ENCODE measurements at places on chromosomes 12 and 14. TPM values are rescaled to one million over a fixed set of nuclear protein-coding genes. Genes with fewer than 3 reads are reported as not detected.
A peak's percentile ranks its signal among the peaks of the same experiment; 100 is the strongest.

GRCh38 chr12:26519462-26519861 is 313.5 kb downstream of the ITPR2 start:
- no peak for DNase-seq

The SAV1 gene
- 29.9 TPM for total RNA-seq

The CIROP gene
- not detected for total RNA-seq

- no peak for DNase-seq
Measured at GRCh38 chr12:109987615-109988014, 8.6 kb downstream of the GIT2 start.

GRCh38 chr12:113230315-113231234 is 9.3 kb downstream of the TPCN1 start:
- DNase-seq: peak; percentile 24

DNA sequence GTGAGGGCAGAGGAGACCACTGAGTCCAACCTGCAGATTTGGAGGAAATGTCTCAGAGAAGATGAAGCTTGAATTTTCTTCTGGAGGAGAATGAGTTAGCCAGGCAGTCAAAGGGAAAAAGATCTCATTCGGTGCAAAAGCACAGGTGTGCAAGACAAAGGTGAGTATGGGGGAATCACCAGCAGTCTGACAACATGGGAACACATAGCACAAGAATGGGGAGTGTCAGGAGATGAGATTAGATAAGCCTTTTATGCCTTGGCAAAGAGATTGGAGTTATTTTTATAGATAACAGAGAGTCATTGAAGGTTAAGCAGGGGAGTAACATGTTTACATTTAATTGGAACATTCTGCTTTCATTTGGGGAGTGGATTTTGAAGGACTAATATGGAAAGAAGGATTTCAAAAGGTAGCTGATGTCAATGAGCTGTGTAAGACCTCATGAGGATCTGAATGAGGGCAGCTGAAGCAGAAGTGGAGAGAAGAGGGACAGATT is 171.3 kb upstream of the NTF3 start:
- no peak for DNase-seq

DNA sequence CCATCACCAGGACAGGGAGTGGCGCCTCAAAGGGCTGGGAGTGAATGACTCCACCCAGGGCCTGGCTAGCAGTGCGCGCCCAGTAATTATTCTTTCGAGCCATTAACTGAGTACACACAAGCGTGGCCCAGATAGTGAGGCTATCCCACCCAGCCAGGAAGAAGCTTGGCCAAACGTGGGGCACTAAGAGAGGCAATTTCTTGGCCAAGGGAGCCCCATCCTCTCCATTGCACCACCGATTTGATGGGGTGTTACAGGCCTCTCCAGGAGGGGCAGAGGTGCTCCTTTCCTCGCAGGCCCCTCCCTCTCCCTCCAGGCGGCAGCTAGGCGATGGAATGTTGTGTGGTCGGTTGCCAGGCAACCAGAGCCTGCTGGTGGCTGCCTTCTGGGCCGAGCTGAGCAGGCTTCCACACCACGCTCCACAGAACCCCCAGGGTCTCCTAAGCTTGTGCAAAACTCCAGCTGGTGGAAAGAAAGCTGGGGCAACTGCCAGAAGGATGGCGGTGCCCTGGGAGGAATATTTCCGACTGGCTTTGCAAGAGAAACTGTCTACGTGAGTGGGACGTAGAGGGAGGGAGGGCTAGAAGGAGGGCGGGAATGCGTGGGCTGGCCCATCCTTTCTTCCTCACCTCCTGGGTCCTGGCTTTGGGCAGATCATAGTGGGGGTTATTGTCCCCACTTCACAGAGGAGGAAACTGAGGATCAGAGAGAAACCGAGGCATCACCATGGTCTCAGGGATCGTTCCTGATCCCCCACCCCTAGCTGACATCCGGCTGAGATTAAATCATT is at the start of gene CFAP73:
Gene CFAP73, plus strand, starts transcription at position 364 of the 790 bp plus-strand sequence. Its CDS starts 134 bp downstream, at position 498.
- peak; percentile 59 for DNase-seq

- DNase-seq: no peak
Measured at GRCh38 chr12:24500831-24501230, 448.1 kb downstream of the BCAT1 start.

The P2RX4 gene
- 7.1 TPM for total RNA-seq

DNA sequence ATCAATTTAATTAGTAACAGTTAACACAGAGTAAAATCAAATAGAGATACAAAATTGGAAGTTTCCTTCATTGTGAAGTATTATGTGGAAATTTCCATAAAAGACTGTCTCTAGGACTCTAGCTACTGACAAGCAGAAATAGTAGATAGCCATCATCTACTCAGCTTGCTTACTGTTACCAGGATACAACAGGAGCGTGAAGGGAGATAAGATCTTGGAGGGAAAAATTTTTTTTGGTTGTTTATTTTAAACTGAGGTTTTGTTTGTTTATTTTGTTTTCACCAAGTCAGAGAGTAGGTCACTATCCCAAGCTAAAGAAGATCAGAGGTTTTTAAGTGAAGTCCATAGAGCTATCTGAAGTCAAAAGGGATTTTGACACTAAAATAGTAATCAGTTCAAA is 861.3 kb upstream of the MGAT4C start:
- DNase-seq: no peak

The ARMH4 gene
- 9.3 TPM for total RNA-seq

The CAPZA3 gene
- not detected for total RNA-seq

GRCh38 chr12:30850684-30851083 is 75.9 kb upstream of the TSPAN11 start:
- no peak for DNase-seq

GRCh38 chr14:99648027-99648784 is 3.3 kb downstream of the HHIPL1 start:
- no peak for DNase-seq

The SERPINA3 gene
- 7.4 TPM for total RNA-seq

- DNase-seq: no peak
Measured at GRCh38 chr12:82040987-82041743, 282.0 kb upstream of the PPFIA2 start.

GRCh38 chr14:69887740-69888657 is 8.8 kb downstream of the SMOC1 start:
- no peak for DNase-seq

DNA sequence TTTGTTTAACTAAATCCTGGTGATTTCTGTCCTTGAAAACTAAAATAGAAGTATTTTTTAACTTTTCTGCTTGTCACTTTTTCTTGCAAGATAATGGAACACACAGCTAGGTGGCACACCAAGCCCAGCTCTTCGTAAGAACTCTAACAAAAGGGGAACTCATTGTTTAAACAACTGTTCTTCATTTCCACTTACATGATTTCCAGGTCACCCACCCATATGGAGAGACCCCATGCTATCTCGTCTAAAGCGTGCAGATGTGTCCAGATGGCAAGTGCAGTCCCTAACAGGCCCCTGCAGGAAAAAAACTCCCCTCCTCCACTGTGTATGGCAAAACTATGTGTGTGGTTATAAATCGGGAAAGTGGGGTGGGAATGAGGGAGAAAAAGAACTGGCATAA is 43.3 kb upstream of the NT5DC3 start:
- no peak for DNase-seq

DNA sequence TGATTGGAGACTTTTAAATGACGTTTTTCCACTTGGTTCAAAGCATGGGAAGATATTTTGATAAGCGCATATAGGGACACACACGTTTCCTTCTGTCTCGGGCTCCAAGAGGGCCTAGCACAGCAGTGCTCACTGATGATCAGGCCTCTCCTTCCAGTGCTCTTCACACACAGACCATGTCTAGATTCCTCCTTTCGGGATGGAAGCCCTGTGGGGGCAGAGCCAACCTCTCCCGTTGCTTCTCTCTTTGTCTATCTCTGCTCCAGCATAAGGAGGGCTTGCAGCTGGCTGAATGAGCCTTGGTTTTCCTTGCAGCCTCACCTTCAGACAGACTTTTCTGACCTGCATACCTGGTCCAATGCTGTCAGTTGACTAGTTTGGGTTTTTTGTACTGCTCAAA is 22.3 kb downstream of the GPRC5D start:
- no peak for DNase-seq

DNA sequence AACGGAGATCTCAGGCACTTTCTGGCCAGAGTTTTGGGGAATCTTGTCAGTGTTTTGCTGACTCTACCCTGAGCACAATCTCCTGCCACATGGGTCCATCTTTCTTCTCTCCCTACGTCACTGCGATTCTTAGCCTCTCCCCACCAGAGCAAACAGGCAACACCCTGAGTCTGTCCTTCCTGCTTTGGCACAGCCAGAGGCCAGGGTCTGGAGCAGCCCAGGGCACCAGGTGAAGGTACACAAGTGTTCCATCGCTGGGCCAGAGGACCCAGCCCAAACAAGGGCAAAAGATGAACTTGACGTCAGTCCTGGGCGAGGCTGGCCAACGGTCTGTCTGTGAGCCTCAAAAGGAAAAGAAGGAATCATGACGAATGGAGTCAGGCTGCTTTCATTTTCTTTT is 12.7 kb upstream of the CCDC177 start:
- no peak for DNase-seq
